ENCODE measurements at places on chromosomes 5 and 9.
A peak's percentile ranks its signal among the peaks of the same experiment; 100 is the strongest.

DNA sequence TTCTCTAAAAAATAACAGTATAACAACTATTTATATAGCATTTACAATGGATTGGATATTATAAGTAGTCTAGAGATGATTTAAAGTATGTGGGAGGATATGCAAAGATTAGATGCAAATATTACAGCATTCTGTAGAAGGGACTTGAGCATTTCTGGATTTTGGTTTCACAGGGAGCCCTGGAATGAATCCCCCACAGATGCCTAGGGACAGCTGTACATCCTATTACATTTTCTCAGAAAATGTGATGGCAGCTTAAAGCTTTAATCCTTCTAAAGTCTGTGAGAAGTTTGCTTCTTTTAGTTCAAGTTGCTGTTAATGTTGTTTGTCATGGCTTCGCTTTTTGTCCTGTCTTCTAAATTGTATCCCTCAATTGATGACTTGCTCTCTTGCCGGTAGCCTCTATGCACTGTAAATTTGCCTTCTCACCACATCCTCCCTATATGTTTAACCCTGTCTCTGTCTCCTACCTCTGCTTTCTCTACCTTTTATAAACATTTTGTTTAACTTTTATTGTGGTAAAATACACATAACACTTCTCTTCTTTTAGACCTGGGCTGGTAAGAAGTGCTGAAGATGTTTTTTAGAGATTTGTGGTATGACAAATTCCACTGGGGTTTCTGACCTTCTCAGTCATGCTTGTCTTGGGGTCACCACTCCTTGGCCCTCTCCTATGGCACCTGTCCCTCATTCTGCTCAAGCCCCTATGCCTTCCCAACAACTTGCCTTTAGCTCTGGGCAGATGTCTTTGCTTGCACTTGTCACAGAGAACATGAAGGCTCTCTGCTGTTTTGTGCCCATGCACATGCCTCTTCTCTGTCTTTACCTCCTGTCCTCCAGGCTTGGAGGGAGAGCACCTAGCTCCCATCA, 37.9 kb downstream of the LNPEP start:
- no peak for DNase-seq

GRCh38 chr9:120434532-120434931, 145.4 kb downstream of the CDK5RAP2 start:
- peak; percentile 59 for DNase-seq

DNA sequence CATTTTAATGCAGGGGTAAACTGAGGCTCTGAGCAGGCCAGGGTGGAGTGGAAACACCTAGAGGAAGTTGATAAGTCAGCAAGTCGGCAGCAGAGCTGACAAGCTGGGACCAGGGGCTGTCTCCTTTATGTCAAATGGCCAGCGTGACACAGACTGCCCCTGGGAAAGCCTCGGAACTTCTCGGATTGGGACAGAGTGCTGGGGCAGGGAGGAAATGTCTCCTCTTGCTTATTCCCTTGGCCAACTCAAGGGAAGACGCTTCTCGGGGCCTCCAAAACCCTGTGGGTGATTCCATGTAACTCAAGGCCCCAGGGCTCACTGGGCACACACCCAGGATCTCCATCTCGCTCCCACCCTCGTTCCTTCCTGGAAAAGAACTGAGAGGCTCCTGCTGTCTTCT, 25.4 kb upstream of the ANXA6 start:
- DNase-seq = no peak

- peak; percentile 12 for DNase-seq
Observed at GRCh38 chr5:96660971-96661854, 963 bp upstream of the CAST start.

- no peak for DNase-seq
Observed at GRCh38 chr9:136560586-136560985, 14.7 kb upstream of the NOTCH1 start.

- DNase-seq = no peak
Observed at GRCh38 chr5:136033848-136034247, 5.1 kb downstream of the TGFBI start.

- no peak for DNase-seq
Observed at GRCh38 chr9:94624629-94625028, 14.7 kb downstream of the FBP1 start.

Measured in ovary (tissue), 10 donors.